Activated CD4-positive, alpha-beta T cell treated with anti-CD3 and anti-CD28 coated beads for 1 hour (primary cell): ENCODE measurements at places on chromosomes 4 and X.

DNA sequence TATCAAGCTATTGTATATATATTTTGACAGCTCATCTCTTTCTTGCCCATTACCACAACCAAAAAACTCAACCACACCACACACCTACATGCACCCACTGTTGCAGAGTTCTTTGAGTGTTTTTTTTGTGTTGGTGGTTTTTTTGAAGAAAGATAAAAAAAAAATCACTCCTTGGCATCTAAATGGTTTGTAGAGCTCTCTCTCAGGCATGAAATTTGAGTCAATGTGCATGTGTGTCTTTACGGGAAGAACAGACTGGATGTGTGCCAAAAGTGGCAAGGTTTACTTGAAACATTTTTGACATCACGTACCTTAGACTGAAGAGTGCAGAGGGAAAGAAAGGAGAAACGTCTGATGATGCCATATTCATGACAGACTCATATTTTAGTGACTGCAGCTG lies 154.2 kb downstream of the FHIP1A start:
- DNase-seq, result no peak

DNA sequence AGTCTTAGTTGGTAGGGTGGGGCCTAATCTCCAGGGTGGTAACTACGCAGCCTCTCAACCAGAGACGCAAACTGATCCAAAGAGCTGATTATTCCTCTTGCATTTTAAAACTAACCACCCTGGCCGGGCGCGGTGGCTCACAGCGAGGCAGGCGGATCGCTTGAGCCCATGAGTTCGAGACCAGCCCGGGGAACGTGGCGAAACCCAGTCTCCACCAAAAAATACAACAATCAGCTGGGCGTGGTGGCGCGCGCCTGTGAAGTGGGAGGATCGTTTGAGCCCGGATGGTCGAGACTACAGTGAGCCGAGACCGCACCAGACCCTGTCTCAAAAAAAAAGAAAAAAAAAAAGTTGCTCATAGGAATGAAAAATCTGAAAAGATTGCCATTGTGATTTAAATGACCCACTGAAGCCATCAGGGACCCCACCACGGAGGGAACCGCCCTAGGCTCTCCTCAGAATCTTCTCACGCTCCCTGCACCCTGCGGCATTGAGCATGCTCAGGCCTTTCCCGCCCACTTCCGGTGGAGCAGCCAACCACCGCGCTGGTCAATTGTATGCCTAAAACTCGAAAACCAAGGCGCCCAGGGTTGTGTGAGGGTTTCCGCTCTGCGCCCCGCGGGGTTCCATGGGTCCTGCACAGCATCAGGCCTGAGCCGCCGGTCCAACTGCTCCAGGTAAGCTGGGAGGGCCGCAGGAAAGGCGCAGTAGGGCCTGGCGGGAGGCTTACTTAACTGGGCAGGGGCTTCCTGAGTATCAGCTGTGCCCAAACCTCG lies at the start of gene TRIM60:
TRIM60 (plus strand) TSS at position 564 of the 776 bp plus-strand sequence. CDS start 8,074 bp downstream, outside the sequence.
- no peak for DNase-seq

DNA sequence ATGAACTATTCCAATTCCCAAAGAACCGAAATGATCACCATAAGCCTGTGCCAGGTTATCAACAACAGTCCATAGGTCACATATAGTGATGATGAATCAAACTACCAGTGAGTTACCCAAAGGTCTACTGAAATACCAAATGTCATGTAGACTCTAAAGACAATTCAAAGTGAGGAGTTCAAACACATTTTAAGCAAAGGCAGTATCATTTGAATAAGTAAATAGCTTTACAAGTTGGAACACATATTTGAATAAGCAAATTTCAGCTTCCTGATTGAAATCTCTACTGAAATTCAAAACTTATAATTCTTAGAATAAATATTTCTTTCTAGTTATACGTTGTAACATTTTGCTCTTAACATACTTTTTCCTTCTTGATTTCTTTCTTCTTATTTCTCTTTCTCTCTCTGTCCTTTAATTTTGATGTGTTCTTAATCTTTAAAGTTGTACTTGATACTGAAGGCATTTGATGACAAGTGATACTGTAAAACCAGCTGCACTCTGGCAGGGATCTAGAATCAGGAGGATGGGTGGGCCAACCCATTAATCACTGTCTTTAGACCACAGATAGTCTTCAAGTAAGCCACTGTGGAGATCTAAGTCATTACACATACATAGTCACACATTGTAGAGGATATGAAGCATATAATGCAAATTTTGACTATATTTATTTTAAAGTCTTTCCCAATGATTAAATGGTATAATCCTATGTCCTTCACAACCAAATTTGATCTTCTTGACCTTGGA lies 34.5 kb downstream of the GABRA4 start:
- no peak for DNase-seq

- DNase-seq, result no peak
Measured at GRCh38 chr4:156408749-156409148, 455.1 kb upstream of the CTSO start.

- no peak for DNase-seq
Measured at GRCh38 chr4:6910340-6910959, 824 bp downstream of the TBC1D14 start.

- no peak for DNase-seq
Measured at GRCh38 chr4:184775854-184776555, 42.1 kb upstream of the CENPU start.

- no peak for DNase-seq
Measured at GRCh38 chr4:10296730-10297129, 160.5 kb downstream of the ZNF518B start.

GRCh38 chr4:168560184-168561180 lies 63.6 kb downstream of the PALLD start:
- DNase-seq, result no peak

GRCh38 chr4:2570551-2571222 lies 34.2 kb downstream of the FAM193A start:
- DNase-seq, result peak; percentile 33

DNA sequence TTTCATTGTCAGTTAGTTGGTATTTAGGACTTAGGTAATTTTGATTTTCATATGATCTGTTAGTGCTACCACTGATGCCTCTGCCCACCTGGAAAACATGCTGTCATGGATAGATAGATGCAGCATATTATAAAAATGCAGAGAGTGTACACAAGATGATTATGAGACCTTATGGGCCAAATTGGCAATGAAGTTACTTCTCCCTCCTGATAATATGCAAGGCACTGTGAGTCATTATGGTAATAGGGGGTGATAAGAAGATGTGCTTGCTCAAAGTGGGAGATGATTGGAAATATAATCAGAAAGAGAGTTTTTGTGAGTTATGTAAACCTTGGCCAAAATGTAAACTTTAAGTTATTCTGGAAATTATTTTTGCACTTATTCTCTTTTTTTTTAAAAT lies 56.6 kb upstream of the RHOH start:
- no peak for DNase-seq

DNA sequence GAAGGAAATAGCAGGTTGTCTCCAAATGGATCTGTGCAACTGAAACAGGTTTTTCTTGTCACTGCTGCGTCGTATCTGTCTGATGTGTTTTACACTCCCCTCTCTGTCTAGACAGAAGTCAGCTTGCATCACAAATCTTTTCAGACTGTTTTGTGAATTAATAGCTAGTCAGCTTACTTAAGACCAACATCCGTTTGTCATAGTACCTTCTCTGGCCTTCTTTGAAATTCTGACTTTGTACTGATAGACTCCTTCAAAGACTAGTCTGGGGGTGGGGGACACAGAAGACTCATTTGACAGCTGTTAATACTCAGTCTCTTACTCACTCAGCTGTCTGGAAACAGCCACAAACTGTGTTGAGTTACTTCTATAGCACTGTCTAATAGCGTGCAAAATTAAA lies 197.8 kb downstream of the PALLD start:
- DNase-seq, result no peak

DNA sequence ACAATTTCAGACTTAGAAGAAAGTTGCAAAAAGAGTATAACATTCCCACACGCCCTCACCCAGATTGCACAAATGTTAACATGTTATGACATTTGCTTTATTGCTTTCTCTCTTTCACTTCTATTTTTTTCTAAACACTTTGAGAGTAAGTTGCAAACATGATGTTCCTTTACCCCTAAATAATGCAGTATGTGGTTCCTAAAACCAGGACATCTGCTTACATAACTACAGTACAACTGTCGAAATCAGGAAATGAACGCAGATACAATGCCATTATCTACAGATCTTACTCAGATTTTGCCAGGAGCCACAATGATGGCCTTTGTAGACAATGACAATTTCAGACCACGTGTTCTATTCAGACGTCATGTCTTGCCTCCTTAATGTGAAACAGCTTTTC lies 22.4 kb downstream of the SH3TC1 start:
- DNase-seq, result no peak

GRCh38 chr4:84939113-84939512 lies 27.4 kb downstream of the WDFY3 start:
- no peak for DNase-seq

DNA sequence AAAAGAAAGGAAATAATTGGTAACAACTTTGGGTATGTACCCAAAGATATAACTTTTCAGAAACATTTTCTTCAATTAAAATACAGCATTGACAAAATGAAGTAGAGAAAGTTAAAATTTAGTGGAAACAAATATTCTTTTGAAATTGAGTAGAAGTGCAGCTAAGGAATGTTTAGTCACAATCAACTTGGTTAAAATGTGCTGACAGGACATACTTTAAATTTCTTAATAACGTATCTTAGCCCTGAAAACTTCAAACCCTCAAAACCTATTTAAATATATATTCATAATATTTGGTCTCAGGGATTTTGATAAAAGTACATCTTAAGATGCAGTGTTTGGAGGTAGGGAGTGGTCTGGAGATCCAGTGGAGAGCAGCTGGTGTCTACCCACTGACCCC lies 240.8 kb downstream of the DKK2 start:
- DNase-seq, result no peak

DNA sequence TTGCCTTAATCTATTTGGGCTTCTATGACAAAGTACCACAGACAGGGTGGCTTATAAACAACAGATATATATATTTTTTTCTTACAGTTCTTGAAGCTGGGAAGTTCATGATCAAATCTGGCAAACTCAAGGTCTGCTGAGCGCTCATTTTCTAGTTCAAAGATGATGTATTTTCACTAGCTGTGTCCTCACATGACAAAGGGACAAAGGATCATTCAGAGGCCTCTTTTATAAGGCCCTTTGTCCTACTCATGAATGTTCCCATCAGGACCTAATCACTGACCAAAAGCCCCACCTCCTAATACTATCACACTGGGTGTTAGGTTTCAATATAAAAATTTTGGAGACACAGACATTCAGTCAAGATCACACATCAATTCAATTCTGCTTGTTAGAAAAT lies 2025.2 kb downstream of the PCDH7 start:
- no peak for DNase-seq

DNA sequence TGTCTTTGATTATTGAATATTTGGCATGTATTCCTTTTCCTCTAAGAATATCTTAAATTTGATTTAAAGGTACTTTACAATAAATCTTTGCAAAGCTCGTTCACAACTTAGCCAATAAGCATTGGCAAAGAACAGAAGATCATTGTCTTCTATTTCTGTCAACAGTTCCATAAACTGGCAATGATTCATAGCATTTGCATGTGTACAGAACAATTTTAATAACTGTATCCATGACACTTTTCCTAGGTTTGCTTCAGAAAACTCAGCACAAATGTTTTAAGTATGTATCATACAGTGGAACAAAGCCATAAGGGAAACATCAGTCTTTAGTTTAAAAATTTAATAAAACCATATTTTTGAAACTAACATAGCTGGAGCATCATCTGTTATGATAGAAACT lies 462.7 kb upstream of the RPS6KA3 start:
- DNase-seq, result no peak
